ENCODE measurements at places on chromosomes 7 and 10. TPM values are rescaled to one million over a fixed set of nuclear protein-coding genes. Genes with fewer than 3 reads are reported as not detected.

CCM2 gene
- total RNA-seq: 44.2 TPM

CNTNAP2 gene
- 2.2 TPM for total RNA-seq

DYNC1I1 gene
- total RNA-seq: 12.0 TPM

NODAL gene
- total RNA-seq: not detected

RSPH10B gene
- total RNA-seq: not detected

SLC29A3 gene
- total RNA-seq: 7.6 TPM

PRSS2 gene
- not detected for total RNA-seq

WASL gene
- 24.8 TPM for total RNA-seq

RAB11FIP2 gene
- 14.7 TPM for total RNA-seq

LIPA gene
- total RNA-seq: 27.7 TPM

ADK gene
- 46.2 TPM for total RNA-seq

CRYGN gene
- not detected for total RNA-seq

PIP4K2A gene
- total RNA-seq: 20.6 TPM

AKR1D1 gene
- total RNA-seq: not detected

ABLIM1 gene
- 176 TPM for total RNA-seq

NUTM2B gene
- 0.25 TPM for total RNA-seq

CFTR gene
- total RNA-seq: not detected

LIPK gene
- total RNA-seq: not detected

RADIL gene
- 16.5 TPM for total RNA-seq

GALNT17 gene
- 3.9 TPM for total RNA-seq

SLC35G1 gene
- 3.4 TPM for total RNA-seq

BTBD16 gene
- total RNA-seq: not detected

CDNF gene
- 7.4 TPM for total RNA-seq

ADO gene
- total RNA-seq: 17.2 TPM

NFE2L3 gene
- total RNA-seq: 5.2 TPM

SPAM1 gene
- not detected for total RNA-seq

SPDYE2B gene
- not detected for total RNA-seq

CPN1 gene
- not detected for total RNA-seq

Data from vagina (tissue), 2 donors.